T47D (cell line): ENCODE measurements at places on chromosomes 1 and 21.
A peak's percentile ranks its signal among the peaks of the same experiment; 100 is the strongest.

DNA sequence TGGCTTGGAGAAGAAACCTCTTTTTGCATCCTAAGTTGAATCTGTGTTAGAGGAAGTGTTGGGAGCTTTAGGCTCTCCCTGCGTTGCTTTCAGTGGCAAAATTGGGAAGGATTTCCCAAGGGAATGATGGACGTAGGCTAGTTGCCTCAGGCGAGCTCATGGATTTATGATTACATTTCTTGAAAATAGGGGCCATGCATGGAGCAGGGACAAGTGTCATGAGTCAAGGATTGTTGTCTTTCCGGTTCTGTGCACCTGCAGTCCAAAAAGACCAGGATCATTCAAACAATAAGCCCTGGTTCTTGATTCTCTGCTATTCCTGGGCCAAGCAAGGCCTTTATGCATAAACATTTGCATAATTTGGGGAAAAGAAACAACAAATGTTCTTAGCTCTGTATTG is 7.1 kb downstream of the MAN1C1 start:
- DNase-seq = no peak

DNA sequence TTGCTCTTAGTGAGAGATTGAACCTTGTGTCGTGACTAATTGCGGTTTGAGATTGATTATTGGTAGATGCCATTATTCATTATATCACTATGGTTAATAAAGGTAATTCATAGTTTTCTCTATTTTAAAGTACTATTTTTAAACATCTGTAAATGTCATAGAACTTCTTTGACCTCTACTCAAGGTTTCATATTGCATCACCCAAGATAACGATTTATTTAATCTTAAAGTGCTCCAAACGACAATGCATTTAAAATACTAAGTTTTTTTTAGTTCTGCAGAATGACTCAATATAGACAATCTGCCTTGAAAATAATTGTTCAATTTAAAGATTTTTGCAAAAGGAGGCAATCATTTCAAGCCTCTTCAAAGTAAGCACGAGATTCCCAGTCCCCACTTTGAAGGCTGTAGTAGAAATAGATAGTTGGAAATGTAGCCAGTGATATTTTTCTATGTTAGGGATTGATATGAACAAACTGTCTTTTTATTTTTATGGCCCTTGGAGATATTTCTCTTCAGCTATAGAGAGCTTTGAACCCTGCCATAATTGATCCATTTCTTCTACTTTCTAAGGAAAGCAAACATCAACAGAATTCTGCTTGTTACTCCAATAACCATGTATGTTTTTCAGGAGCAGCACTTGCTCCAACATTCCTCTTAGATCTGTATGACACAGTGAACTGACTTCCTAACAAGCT is 114.2 kb upstream of the PALMD start:
- DNase-seq = no peak

DNA sequence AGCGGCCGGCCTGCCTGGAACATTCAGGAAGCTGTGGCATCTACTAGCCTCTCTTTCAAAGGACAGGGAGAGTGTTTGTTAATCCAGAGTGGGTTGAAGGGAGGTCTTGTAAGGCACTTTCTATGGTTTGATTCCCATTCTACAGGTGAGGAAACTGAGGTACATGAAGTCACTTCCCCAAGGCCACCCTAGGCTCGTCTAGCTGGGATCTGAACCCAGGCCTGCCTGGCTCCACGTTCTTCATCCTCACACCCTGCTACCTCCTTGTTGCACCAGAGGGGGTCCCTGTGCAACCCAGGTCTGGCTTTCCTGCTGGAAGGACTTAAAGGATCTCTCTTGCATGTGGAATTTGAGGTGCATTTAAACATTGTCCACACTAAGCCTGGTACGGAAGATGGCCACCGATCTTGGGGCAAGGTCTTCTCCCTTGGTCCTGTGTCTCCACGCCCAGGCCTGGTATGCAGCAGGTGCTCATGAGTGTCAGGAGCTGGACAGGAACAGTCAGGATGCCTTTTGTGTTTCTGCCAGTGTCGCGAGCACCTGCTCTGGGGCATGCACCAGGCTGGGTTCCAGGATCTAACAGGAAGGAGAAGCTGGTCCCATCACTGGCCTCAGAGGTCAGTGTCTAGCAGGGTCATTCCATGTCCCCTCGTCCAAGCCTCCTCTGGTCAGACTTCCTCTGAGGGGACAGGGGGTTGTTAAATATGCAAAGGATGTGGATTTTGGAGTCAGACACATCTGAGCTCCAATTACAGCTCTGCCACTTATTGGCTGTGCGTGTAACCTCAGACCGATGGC is 103.2 kb upstream of the RUNX3 start:
- DNase-seq = no peak

DNA sequence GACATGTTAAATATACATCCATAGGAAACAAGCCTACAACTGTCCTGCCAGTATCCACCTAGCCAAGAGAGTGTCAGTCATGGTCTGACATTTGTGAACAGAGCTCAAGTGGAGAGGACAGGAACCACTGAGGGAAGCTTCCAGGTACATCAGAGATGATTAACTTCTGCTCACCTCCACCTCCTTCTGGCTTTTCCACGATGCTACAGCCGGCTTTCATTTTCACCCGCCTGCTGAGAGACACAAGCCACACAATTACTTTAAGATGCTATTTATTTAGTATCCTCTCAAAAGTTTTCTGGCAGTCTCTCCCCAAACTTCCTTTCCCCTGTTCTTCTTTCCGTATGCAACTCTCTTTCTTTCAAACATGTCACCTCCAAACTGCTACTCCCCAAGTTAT is 2.1 kb downstream of the ETV3 start:
- DNase-seq = peak; percentile 56

DNA sequence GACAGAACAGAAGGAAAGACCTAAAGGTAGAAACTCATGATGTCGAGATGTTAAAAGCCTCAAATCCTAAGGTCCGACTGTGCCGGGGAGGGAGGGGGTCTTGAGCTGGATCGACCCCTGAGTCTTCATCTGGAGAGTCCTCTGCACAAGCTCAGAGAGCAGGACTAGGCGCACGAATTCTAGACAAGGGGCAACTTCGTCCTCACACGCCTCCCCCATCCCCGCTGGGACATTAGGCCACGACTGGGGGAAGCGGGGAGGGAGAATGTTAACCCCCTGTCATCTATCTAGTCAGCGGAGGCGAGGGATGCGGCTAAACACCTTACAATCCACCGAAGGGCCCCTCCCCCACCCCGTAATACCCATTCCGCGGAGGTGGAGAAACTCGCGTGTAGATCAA is 94.7 kb downstream of the PRKAB2 start:
- no peak for DNase-seq
